Ovary (tissue), 10 donors: ENCODE measurements at places on chromosomes 2 and 18. TPM values are rescaled to one million over a fixed set of nuclear protein-coding genes. Genes with fewer than 3 reads are reported as not detected.

GRCh38 chr2:71801969-71802368 is 345.7 kb downstream of the CYP26B1 start:
- no peak for DNase-seq

Gene GTF2A1L
- 3.5 TPM for total RNA-seq

Gene PCARE
- total RNA-seq = 0.15 TPM

DNA sequence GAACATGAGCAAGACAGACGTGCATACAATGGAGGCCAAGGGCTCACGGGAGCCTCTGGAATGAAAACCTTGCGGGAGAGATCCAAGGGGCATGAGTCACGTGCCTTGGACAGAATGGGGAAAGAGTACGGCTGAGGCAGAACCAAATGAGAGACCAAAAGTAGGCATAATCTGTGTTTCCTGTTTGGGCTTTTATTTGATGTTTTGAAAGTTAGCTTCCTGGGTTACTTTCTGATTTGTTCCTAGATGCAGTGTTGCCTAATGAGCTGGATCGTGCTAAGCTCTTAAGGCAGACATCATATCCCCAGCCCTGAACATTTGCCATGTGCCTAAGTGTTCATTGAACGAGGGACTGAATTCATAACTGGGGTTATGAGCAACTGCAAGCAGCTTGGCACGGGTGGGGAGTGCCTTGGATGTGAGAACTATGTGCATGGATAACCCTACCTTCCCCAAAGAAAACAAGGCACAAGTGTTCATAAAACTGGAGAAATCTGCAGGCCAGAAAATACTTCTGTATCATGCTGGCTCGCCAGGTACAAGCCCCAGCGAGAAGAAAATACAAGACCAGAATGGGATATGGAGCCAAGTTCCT is 60.3 kb upstream of the RPL31 start:
- DNase-seq = no peak

DNA sequence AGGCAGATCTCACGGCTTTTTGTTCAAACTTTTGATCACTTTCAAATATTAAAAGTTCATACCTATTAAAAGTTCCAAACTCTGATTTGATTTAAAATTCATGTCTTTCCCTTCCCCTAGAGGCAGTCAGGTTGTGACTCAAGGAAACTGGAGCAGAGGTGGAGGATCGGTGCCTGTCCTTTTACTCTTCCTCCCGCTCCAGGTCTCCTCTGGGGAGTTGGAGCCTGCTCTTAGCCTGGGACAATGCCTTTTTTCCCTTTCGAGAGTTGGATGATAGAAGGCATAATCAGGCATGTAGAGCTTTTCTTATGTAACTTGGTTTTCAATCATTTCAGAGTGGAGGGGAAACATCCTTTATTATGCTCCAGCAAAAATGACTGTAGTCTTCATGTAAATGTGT is 1706.1 kb upstream of the CELF4 start:
- DNase-seq = no peak

DNA sequence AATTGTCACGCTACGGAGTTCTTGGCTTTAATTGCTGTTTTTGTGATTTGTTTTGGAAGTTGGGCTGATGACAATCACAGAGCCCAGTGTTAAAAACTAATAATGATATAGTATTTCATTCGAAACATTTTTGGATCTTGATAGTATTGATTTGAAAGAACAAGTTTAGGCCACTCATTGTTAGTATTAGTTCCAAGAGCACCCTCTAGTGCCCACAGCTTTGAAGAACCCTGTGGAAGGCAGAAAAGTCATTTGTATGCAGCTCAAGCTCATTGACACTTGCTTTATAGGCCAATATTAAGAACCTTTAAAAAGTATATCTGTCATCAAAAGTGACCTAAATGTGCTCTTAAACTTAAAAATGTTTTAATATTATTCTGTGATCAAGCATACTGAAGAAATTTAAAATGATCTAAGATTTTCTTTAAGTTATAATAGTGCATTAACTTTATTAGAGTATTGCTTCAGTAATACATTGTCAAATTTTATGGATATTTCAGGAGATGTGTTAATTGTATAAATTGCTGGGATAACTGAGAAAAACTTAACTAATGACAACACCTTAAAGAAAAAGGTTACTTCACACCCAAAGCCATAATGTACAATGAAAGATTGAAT is 191.0 kb downstream of the GRB14 start:
- DNase-seq = no peak

DNA sequence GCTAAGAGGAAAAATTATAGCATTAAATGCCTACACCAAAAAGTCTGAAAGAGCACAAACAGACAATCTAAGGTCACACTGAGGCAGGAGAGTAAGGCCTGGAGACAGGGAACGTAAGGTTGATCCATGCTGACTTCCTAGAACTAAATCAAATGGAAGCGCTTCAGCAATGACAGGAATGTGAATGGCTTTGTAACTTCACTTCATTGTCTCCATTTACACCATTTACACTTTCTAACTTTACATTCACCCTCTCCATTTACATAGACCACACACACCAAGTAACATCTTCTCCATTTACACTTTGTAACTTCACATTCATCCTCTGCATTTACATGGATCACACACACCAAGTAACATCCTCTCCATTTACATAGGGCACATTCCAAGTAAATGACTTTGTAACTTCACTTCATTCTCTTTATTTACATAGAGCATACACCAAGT is 103.1 kb upstream of the SPATS2L start:
- DNase-seq = no peak

Gene TMEM178A
- 3.1 TPM for total RNA-seq

DNA sequence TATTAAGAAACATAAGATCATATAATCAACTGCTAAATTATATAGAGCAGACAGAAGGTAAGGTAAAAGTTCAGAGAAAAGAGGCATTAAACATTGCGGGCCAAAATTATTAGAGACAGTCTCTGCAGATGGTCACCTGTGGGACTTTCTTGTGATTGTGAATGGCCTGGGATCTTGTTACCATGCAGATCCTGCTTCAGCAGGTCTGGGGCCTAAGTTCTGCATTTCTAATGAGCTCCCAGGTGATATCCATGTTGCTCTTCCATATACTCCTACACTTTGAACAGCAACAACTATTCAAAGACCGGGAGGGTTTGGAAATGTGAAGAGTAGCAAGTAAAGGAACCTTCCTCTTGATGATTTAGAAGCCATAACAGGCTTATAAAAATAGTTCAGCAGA is 8.5 kb upstream of the ETAA1 start:
- DNase-seq = no peak

GRCh38 chr2:241762933-241763369 is 13.7 kb upstream of the GAL3ST2 start:
- DNase-seq = peak; percentile 12

- no peak for DNase-seq
These were observed 36.0 kb downstream of the SULT1C2 start for GRCh38 chr2:108324531-108325255.

GRCh38 chr2:86285571-86285970 is 51.9 kb downstream of the REEP1 start:
- DNase-seq = no peak

Gene CRYGC
- total RNA-seq = not detected

Gene CTAGE1
- not detected for total RNA-seq

DNA sequence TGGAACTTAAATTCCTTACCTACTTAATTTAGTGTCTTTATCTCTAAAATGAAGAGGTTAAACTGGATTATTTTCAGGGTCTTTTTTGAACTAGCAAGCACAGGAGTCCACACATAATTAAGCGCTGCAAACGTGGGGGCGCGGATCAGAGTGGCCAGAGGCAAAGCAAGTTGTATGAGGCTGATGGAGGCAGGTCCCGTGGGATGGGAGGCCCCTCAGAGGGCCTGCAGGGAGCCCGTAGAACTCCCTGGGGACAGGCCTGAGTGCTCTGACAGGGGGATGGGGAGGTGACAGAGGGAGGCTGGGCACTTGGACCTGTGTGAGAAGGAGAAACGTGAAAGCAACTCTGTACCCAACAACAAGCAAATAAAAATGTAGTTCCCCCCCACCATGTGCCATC is 177.8 kb downstream of the ACKR3 start:
- DNase-seq = no peak

Gene HOXD1
- 0.52 TPM for total RNA-seq

Gene COL6A3
- 186 TPM for total RNA-seq

GRCh38 chr2:207903236-207903635 is 122.1 kb downstream of the PLEKHM3 start:
- DNase-seq = no peak

- no peak for DNase-seq
These were observed 20.6 kb upstream of the SPTBN1 start for GRCh38 chr2:54435325-54436226.

DNA sequence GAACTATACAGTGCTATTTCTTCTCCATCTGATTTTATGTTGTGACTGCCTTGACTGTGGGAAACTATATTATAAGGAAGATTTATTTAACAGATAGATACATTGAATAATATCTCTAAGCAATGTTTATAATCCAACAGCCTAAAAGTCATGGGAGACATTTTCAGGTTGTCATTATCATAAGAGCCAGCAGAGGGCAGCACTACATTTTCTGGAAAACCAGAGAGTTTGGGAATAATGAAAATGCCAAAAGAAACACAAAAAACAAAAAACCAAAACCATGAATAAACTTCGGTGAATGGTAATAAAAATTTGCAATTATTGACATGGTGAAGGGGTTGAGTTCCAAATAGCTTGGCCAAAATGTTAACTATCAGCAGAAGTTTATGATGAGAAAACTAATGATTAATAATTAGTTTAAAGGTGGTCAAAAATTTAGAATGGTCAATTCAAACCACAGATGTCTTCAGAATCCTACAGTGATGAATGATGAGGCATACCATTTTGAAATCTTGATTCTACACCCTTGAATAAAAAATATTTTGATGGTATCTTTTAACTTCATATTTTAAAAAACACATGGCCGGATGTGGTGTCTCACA is 4.7 kb downstream of the EEF1B2 start:
- no peak for DNase-seq
